ENCODE measurements at places on chromosomes 7 and 10. TPM values are rescaled to one million over a fixed set of nuclear protein-coding genes. Genes with fewer than 3 reads are reported as not detected.

LRRD1 gene
- total RNA-seq, result 0.30 TPM

SVIL gene
- 47.2 TPM for total RNA-seq

RTKN2 gene
- 0.89 TPM for total RNA-seq

ADRB1 gene
- not detected for total RNA-seq

FBXL13 gene
- 2.3 TPM for total RNA-seq

FERD3L gene
- total RNA-seq, result not detected

PRSS1 gene
- total RNA-seq, result not detected

CREM gene
- 25.4 TPM for total RNA-seq

COL26A1 gene
- total RNA-seq, result not detected

SPAG6 gene
- total RNA-seq, result not detected

SFXN3 gene
- total RNA-seq, result 73.7 TPM

LEP gene
- not detected for total RNA-seq

TRUB1 gene
- total RNA-seq, result 34.7 TPM

TMEM270 gene
- not detected for total RNA-seq

THSD7A gene
- 0.30 TPM for total RNA-seq

GPR22 gene
- not detected for total RNA-seq

PIK3AP1 gene
- 0.89 TPM for total RNA-seq

ADIRF gene
- 1.5 TPM for total RNA-seq

FAM25A gene
- not detected for total RNA-seq

SUGCT gene
- 16.0 TPM for total RNA-seq

DTX2 gene
- 5.0 TPM for total RNA-seq

SUN3 gene
- not detected for total RNA-seq

NUDT13 gene
- 0.30 TPM for total RNA-seq

GJD4 gene
- not detected for total RNA-seq

PPP1R17 gene
- not detected for total RNA-seq

ZEB1 gene
- total RNA-seq, result 181 TPM

KCND2 gene
- total RNA-seq, result 0.18 TPM
